Hematopoietic multipotent progenitor cell treated with erythropoietin and hydrocortisone succinate and interleukin-3 and kit ligand, for 15 days (in vitro differentiated cells): ENCODE measurements at places on chromosomes 7 and 10.

- DNase-seq = no peak
These were observed 81.6 kb downstream of the CDK14 start for GRCh38 chr7:90677486-90678404.

GRCh38 chr7:54778166-54778565, 19.2 kb upstream of the SEC61G start:
- no peak for DNase-seq

DNA sequence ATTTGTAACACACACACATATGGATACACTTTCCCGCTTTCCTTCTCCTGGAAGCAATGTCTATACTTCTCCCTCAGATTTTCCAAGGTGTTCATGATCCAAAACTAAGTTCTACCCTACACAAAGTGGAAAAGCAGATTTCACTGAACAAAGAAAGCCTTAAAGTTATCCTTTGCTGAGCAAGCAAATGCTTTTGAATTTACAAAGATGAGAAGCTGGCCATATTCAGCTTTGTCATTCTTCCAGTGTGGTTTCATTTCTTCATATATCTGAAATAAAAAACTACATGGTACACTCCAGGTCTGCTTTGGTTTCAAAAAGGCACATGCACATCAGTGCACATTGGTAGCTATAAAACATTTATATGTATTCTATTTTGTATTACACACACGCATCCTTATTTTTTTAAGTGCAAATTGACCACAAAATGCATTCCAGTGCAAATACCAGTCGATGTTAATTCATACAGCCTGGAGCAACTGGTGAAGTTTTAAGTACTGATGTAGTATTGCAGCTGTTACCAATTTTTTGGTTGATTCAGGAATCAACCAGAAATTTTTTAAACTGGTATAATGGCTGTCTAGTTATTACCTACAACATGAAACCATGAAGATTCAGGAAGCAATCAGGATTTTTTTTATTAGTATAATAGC, 65.5 kb upstream of the SRPK2 start:
- DNase-seq = no peak

- no peak for DNase-seq
These were observed 182.4 kb downstream of the MYOF start for GRCh38 chr10:93299606-93300287.

DNA sequence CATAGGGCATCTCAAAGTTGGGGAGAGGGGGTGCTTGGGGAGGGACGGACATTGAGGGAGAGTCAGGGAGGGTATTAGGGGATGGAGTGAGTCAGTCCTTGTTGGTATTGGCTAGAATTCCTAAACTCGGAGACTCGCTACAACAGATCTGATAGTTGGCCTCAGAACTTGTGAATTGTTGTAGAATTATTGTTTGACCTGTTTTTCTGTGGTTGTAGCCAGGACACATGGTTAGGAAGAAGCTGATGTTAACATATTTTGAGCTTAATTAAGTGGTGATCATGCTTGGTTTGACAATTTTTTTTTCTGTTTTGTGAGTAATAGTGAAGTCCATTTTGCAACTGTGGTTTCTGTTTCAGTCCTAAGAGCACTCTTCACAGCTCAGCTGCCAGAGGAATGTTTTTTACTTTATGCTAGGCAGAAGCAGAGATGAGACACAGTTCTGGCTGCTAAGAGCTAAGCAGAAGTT, 1190.3 kb upstream of the C7orf33 start:
- no peak for DNase-seq

DNA sequence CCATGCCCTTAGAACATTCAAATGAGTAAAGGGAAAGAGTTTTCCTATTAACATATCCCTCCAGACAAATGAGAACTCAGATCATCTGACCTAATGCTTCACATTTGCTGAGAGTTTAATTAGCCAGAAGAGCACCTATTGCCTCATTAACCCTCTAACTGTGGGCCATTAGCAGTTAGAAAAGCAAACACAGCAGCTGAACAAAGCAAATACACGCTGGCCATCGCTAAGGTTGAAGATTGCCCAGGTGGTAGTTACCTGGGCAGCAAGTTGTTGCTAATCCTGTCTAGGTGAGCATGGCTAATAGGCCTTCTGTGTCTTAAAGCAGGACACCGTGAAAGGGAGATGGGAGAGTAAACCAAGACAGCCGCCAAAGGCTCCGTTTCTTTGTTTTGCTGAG, 49.9 kb upstream of the UCN3 start:
- DNase-seq = no peak

GRCh38 chr10:108791030-108791429, 1132.3 kb downstream of the XPNPEP1 start:
- DNase-seq = no peak

GRCh38 chr7:37756797-37757551, 73.4 kb downstream of the GPR141 start:
- DNase-seq = no peak

DNA sequence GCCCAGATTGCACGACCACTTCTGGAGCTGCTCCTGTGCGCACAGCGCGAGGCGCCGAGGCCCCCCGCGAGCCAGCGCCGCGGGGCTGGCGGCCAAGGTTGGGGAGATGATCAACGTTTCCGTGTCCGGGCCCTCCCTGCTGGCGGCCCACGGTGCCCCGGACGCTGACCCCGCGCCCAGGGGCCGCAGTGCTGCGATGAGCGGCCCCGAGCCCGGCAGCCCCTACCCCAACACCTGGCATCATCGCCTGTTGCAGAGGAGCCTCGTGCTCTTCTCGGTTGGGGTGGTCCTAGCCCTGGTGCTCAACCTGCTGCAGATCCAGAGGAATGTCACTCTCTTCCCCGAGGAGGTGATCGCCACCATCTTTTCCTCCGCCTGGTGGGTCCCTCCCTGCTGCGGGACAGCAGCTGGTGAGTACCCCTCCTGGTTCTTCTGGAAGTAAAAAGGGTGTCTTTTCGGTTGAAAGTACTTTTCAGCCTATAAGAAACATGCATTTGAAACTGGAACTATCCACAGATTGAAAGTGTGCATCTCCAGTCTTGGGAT, 683 bp downstream of the INSIG1 start:
- DNase-seq = no peak

DNA sequence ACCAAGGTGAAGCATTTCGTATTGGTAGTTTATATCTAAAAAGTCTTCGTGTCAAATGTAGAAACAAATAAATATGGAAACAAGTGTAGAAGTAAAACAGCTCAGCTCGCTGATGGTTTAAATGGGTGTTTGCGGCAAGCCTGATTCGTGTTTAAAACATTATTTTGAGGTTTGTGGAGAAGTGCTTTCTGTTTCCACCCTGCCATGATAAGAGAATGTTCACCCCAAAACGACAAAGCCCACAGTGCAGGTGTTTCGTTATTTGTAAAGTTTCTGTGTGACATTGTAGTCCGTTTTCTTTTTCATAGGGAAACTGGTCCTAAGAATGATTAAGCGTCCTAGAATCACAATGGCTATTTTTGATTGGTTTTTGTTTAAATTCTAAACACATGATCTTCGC, 316.2 kb upstream of the SHH start:
- DNase-seq = no peak

GRCh38 chr7:146861701-146862100, 745.1 kb downstream of the CNTNAP2 start:
- DNase-seq = no peak

DNA sequence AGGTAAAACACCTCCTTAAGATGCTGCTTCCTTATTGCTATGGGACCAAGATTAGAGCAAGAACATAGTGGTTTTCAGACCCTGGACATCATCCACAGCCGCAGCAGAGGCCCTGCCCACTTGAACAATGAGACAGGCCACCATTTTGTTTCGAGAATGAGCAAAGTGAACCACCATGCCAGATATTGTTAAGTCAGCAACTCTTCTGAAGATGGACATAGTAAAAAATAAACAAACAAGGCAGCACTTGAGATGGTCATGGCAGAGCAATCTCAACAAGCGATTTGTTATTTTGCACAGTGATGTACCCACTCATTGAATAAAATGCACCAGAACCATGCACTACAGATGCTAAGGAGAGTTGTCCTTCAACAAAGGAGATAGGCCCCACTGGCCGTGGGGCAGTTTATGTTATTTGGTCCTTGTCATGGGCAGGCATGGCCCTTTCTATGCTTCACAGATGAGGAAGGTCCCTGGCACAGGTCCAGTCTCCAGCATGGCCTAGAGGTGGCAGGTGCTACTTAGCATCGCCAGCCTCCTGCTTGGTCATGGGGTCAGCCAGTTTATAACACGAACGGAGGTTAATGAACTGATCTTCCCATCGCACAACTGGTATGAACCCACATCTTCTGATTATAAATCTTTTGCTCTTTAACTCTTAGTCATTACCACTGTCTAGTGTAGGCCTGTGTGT, 44.1 kb downstream of the IKZF1 start:
- DNase-seq = no peak

- no peak for DNase-seq
These were observed 154.0 kb downstream of the PLXDC2 start for GRCh38 chr10:19970256-19970655.

DNA sequence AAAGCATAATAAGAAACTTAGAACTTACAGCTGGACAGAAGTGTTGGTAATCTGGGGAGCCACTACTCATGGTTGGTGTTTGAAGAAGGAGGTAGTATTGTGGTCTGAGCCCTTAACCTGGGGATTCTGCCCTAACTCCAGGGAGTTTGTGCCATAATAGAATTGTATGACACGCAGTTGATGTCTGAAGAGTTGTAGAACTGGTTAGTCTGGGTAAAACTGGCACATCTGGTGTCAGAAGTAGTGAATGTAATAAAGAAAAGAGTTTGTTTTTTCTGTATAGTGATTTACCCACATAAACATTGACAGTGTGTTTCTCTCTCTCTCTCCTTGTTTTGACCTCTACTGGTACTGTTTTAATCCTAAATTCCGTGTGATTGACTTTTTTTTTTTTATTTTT, 448.1 kb upstream of the SEMA3D start:
- DNase-seq = no peak

- DNase-seq = no peak
These were observed 54.1 kb downstream of the CDK6 start for GRCh38 chr7:92782236-92782635.

- no peak for DNase-seq
These were observed 799.5 kb upstream of the LRRN3 start for GRCh38 chr7:110291430-110291829.

- DNase-seq = no peak
These were observed 137.7 kb downstream of the NEUROD6 start for GRCh38 chr7:31202801-31203200.

DNA sequence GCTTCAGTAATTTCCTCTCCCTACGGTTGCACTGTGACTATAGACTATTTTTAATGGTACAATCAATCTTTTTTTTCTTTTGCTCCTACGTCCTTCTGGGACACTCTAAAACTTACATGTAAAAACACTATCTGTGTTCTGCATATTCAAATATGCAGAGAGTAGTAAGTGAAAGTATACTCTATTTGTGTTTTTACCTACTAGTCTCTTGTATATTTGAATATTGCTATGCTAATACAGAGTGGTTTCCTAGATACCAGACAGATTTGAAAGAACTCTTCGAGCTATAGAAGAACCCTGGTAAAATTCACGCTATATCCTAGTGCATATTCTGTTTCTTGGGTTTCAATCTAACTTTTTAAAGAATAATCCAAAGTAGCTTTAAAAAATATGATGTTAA, 200.8 kb upstream of the LRRN3 start:
- DNase-seq = no peak

DNA sequence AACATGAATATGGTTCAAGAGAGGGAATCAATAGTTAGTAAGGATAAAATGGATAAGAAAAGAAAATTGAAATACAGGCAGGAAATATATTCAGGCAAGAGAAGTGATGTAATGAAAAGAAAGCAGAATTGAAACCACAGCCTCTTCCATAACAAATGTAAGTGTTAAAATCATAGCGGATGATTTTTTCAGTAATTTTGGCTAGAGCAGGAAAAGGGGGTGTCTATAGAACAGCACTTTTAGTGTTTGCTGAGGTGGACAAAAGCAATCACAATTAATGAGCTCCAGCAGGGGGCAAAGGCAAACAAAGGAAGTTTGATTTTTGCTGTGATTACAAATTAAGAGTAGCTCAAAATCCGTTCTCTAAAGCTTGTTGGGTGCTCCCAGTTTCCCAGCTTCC, 79.0 kb downstream of the TRIL start:
- no peak for DNase-seq

DNA sequence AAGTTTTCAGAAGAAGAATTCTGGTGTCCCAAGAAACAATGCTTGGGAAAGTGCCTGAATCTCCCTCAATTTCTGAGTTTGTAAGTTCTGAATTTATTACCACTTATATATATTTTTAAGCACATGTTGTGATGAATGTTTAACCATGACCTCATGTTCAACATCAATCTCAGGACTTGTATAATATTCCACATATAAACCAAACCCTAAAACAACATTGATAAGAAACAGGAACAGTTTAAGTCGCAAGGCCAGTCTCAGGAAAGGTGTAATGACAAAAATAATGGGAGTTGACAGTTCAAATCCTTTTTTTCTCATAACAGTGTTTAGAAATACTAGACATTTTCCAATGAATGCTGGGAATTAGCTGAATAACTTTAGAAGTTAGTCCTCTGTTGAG, 22.8 kb downstream of the NRP1 start:
- no peak for DNase-seq

GRCh38 chr7:106374437-106374836, 89.7 kb upstream of the NAMPT start:
- no peak for DNase-seq

- no peak for DNase-seq
These were observed 73.9 kb upstream of the SMNDC1 start for GRCh38 chr10:110378533-110379108.

DNA sequence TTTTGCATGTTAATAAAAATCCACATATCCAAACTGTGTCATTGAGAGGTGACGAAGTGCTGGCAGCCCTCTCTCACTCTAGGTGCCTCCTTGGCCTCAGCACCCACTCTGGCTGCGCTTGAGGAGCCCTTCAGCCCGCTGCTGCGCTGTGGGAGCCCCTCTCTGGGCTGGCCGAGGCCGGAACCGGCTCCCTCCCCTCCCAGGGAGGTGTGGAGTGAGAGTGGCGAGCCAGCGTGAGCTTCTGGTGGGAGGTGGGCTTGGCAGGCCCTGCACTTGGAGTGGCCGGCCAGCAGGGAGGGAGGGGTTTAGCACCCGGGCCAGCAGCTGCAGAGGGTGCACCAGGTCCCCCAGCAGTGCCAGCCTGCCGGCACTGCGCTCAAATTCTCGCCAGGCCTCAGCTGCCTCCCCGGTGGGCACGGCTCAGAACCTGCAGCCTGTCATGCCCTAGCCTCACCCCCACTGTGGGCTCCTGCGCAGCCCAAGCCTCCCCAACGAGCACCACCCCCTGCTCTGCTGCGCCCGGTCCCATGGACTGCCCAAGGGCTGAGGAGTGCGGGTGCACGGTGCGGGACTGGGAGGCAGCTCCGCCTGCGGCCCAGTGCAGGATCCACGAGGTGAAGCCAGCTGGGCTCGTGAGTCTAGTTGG, 11.1 kb downstream of the YAE1 start:
- DNase-seq = no peak

- no peak for DNase-seq
These were observed 275.3 kb downstream of the NRG3 start for GRCh38 chr10:82150123-82150900.

GRCh38 chr7:124085179-124085578, 52.3 kb upstream of the TMEM229A start:
- DNase-seq = no peak

GRCh38 chr7:36208997-36209813, 56.2 kb downstream of the EEPD1 start:
- DNase-seq = no peak

- DNase-seq = no peak
These were observed 124.4 kb downstream of the CLEC2L start for GRCh38 chr7:139647814-139648390.

- DNase-seq = no peak
These were observed 8.4 kb downstream of the LAMB1 start for GRCh38 chr7:107994421-107995030.

- no peak for DNase-seq
These were observed 20.5 kb upstream of the SERPINE1 start for GRCh38 chr7:101106386-101106785.
